ENCODE measurements at places on chromosomes 6 and 20. TPM values are rescaled to one million over a fixed set of nuclear protein-coding genes. Genes with fewer than 3 reads are reported as not detected.

DNA sequence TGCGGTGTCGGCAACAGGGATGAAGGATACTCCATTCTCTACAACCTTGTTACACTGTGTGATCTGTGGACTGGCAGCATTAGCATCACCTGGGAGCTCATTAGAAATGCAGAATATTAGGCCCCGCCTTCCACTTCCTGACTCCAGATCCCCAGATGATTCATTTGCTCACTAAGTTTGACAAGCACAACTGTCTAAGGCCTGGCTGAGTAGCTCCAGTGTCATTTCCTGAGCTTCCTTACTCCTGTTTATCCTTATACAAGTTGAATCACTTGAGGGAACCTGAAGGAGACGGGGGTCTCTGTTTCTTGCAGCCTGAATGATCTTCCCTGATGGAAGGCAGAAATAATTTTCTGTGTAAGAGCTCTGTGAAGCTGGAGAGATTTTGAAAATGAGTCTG lies 32.7 kb upstream of the PROKR2 start:
- no peak for DNase-seq

GRCh38 chr6:126054802-126055201 lies 68.5 kb downstream of the TRMT11 start:
- DNase-seq: no peak

The GABRR1 gene
- total RNA-seq: not detected

DNA sequence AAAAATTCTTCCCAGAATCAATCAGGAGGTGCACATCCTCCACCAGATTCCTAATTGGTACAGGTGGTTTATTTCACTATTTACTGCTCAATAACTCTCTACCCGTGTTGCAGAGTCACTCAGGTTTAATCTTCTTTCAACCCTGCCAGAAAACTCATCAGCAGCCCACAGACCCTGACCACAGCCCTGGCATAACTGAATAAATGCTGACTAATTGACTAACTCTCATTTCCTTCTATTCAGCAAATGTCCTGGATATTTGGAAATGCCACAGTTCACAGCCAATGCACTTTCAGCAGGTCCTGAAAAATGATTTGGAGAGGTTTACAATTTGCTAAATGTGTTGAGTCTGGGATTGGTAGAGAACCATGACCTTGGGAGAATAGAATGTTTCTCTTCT lies 62.3 kb downstream of the TRMT6 start:
- DNase-seq: no peak

DNA sequence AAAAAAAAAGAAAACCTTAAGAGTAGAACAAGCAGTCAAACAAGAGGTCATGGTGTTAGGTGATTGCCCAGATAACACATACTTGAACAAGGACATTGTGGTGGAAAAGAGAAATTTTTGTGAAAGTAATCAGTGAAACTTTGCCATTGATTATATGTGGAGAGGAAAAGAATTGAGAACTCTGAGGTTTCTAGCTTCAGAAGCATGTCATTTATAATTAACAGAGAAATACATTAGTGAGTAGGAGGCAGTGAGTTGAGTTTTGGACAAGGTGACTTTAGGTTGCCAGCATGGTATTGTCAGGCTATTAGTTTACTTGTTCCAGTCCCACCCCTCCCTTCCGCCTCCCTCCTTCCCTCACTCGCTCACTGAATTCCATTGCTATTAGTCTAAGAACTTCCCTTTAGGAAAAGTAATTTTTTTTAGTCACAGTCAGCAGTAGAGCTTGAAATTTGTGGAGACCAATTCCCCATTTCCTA lies 17.2 kb downstream of the TAB2 start:
- DNase-seq: no peak

DNA sequence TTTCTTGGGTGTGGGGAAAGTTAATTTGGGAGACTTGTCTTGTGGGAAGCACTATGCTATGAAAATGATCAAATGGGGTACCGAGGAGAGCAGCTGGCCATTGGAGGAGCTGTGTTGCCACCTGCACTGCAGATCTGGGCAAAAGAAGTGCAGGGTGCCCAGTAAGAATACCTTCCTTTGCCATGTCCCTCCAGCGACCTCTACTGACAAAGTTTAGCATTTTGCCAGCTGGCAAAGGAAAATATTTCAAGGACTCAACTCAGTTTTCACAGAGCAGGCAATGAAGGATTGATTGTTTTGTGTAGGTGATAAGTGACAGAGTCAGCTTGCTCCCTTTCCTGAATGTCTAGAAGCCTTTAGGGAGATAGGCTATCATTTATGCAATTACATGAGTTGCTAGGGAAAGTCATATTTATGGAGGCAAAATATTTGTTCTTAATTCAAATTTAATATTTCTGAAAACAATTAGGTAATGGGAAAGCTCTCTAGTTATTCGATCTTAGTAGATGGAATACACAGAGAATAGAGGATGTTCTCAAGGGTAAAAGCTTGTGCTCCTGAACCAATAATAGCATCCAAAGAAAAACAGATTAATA lies 118.4 kb downstream of the FARS2 start:
- no peak for DNase-seq

- DNase-seq: peak; percentile 56
Observed at GRCh38 chr20:1327827-1328679, 886 bp downstream of the SDCBP2 start.

DNA sequence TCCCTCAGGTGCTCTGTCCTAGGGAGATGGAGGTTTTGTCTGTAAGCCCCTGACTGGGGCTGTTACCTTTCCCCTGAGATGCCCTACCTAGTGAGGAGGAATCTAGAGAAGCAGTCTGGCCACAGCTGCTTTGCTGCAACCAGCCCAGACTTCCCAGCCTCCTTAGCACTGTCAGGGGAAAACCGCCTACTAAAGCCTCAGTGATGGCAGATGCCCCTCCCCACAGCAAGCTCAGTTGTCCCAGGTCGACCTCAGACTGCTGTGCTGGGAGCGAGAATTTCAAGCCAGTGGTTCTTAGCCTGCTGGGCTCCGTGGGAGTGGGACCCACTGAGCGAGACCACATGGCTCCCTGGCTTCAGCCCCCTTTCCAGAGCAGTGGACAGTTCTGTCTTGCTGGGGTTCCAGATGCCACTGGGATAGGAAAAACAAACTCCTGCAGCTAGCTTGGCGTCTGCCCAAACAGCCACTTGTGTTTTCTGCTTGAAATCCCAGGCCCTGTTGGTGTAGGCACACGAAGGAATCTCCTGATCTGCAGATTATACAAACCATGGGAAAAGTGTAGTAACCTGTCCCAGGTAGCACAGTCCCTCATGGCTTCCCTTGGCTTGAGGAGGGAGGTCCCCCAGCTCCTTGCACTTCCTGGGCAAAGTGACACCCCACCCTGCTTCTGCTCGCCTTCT lies 146.4 kb upstream of the PROKR2 start:
- no peak for DNase-seq

GRCh38 chr6:159914565-159914923 lies 23.8 kb downstream of the MAS1 start:
- DNase-seq: no peak

The BNIP5 gene
- total RNA-seq: 17.4 TPM

GRCh38 chr6:139253656-139254055 lies 38.1 kb downstream of the TXLNB start:
- no peak for DNase-seq

DNA sequence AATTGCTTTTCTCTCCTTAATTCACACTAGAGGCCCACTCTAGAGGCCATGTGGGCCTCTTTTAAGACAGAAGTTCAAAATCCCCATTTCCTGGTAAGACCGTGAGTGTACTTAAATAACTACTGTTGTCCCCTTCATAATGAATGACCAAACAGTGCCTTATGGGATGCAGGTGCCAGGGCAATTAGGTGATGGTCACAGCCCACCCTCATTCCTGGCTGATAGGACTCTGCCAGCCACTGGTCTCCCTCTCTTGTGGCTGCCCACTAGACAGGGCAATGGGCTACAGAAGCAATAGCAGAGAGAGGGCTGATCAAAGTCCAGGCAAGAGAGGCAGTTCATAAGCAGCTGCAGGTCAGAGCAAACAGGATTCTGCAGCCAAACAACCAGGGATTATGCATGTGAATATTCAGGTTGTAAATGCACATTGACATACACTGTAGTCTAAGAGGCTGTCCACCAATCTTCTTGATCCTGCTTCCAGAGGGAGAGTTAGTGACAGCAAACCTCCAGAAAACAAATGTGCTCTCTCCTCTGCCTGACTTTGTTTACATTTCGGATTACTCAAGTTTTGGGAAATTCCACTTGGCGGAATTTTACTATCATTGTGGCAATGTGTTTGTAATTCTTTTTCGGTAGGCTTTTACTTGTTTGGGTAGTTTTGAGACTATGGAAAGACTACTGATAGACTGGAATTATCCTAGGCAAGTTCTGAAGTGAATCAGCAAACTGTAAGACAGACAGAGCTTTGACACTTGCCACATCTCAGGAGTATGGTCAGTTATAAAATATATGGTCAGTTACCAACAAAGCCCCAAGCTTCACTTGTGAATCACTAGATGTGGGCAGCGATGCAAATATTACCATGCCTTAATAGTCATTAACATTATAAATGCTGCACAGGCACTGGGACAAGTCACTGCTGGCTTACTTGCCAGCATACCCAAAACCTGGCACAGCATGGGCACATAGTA lies 12.8 kb downstream of the PTPRK start:
- no peak for DNase-seq

DNA sequence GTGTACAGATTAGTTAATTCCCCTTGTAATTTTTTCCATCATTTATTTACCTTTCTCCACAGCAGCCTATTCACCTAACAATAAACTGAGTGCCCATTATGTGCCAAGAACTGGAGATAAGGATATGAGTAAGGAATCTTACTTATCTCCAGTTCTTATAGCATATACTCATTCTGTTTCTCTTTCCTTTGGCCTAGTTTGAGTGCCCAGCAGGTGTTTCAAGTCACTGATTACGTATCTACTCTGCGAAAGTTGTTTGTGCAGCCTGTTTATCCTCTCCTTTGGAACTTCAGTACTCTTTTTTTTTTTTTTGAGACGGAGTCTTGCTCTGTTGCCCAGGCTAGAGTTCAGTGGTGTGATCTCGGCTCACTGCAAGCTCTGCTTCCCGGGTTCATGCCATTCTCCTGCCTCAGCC lies 17.3 kb upstream of the POU5F1 start:
- DNase-seq: peak; percentile 62

The CENPB gene
- 75.0 TPM for total RNA-seq

The MOXD1 gene
- 2.4 TPM for total RNA-seq

- DNase-seq: peak; percentile 93
Observed at GRCh38 chr20:59042796-59043631, 428 bp upstream of the PRELID3B start.

GRCh38 chr20:19512886-19513677 lies 245.0 kb upstream of the RIN2 start:
- DNase-seq: no peak

DNA sequence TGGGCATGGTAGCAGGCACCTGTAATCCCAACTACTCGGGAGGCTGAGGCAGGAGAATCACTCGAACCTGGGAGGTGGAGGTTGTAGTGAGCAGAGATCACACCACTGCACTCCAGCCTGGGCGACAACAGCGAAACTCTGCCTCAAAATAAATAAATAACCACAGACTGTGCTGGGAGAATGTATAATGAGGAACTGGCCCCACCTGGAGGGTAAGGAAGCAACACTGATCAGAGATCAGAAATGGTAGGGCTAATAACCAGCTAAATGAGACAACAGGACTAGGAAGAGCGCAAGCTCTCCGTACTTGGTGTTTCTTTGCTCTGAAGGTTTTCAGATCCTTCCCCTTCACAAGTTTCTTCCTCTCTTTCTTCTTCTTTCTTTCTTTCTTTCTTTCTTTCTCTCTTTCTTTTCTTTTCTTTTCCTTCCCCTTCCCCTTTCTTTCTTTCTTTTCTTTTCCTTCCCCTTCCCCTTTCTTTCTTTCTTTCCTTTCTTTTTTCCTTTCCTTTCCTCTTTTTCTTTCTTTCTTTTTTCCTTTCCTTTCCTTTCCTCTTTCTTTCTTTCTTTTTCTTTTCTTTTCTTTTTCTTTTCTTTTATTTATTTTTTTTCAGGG lies 14.6 kb downstream of the CCM2L start:
- DNase-seq: no peak

The RNF144B gene
- 8.0 TPM for total RNA-seq

- DNase-seq: no peak
Observed at GRCh38 chr20:17557675-17558006, 12.2 kb upstream of the DSTN start.

DNA sequence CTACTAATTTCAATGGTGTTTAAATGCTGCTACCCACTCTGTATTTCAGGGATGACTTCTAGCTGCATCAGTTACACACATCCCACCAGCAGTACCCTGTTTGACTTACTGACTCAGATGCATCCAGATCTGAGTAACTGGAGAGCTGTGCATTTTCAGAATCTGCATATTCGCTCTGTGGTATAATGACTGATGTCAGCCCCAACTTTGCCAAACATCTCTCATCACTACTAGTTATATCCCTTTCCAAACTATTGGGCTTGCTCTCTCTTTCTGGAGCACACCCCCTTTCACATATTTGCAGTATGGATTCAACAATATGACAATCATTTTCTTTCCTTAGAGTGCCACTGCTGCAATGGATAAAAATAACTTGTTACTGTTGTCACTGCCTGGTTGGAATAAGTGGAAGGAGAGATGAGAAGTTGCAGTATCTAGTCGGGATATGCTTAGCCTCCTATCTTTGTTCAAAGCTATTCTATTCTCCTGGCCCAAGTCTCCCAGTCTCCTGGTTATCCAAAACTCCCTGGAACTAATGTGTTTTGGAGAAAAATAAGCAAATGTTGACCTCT lies 3.3 kb upstream of the RSPO3 start:
- no peak for DNase-seq

GRCh38 chr6:78832091-78832808 lies 35.1 kb upstream of the IRAK1BP1 start:
- no peak for DNase-seq

The LRRC73 gene
- total RNA-seq: 0.23 TPM

- no peak for DNase-seq
Observed at GRCh38 chr20:15364781-15365180, 1027.4 kb upstream of the FLRT3 start.

The ARMC2 gene
- 5.5 TPM for total RNA-seq

DNA sequence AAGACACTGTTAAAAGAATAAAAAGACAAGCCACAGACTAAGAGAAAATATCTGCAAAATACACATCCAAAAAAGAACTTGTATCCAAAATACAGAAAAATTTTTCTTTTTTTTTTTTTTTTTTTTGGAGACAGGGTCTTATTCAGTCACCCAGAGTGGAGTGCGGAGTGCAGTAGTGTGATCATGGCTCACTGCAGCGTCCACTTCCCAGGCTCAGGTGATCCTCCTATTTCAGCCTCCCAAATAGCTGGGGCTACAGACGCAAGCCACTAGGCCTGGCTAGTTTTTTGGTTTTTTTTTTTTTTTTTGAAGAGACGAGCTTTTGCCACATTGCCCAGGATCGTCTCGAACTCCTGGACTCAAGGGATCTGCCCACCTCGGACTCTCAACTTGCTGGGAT lies 3.1 kb downstream of the ZUP1 start:
- DNase-seq: no peak

GRCh38 chr20:43188234-43188653 lies 1.5 kb downstream of the PTPRT start:
- no peak for DNase-seq

- DNase-seq: no peak
Observed at GRCh38 chr6:68013780-68014515, 621.1 kb upstream of the ADGRB3 start.

The RCAN2 gene
- 5.1 TPM for total RNA-seq

The PLEKHG1 gene
- 29.1 TPM for total RNA-seq

Measured in mucosa of descending colon (tissue), 3 donors.